CD4-positive, CD25-positive, alpha-beta regulatory T cell (primary cell): ENCODE measurements at places on chromosomes 4 and X. TPM values are rescaled to one million over a fixed set of nuclear protein-coding genes. Genes with fewer than 3 reads are reported as not detected.

CENPC gene
- total RNA-seq = 90.8 TPM

DNA sequence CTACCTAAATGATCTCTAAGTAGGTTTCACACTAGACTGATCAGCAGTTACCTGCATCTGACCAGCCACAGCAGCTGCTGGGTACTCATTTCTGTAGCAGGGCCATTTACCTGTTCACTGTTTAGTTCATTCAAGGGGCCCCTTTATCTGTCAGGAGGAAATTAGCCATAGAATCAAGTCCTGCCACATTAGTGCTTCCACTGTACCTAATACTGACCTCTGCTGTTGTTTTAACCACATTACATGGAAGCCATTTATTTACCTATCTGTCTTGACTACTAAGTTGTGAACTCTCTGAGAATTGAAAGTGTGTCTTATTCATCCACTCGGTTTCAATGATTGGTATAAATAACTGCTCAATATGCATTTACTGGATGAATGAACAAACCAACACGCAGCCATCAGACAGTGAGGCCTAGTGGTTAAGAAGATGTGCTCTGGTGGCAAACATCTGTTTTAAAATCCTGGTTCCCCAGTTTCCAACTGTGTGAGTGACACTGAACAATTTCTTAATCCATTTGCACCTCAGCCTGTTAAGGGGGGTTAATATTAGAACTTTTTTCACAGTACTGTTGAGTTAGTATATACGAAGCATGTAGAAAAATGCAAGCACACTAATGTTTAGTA, 30.0 kb upstream of the ANXA5 start:
- peak; percentile 56 for DNase-seq

GRCh38 chr4:120688791-120689190, 233.7 kb downstream of the PRDM5 start:
- no peak for DNase-seq

DNA sequence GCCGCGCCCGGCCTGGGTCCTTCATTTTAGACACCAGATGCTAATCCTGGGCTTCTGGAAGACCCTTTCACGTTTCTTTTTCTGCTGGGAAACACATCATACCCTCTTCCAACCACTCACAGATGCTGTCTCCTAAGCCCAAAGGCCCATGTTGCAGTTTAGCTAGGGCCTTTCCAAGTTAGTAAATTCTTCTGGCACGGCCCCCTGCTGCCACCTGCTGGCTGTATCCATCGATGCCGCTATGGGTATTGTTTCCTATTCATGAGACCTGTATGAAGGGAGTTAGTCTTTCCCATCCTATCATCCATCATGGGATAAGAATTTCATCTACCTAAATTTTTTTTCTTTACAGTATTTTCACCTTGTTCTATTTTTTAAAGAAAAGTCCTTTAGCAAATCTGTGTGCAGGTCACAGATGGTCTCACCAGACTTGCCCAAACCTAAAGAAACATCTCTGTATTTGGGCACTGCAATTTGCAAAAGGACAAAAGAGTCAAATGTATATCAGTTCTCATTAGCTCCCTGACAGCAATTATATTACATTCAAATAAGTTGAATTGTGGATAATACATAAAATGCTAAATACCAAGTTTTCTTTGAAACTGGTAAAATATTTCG, 37.8 kb upstream of the SLC9A7 start:
- DNase-seq = peak; percentile 72

DNA sequence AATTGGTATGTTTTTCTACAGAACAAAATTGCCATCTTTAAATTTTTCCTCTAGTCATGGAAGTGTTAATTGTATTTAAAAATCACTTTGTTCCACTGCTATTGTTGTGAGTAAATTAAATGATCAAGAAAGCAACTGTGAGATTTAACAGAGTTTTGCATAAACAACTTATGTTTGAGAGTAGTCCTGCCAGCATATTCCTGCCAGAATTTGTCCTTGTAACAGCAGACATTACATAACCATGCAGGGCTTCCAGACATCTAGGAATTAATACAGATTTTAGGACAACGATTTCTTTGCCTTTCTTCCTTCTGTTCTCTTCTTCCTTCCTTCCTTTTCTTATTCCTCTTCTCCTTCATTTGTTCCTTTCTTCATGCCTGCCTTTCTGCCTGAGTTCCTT, 125.5 kb downstream of the HTR2C start:
- no peak for DNase-seq

RAB33A gene
- 7.9 TPM for total RNA-seq

ITGB1BP2 gene
- 1.4 TPM for total RNA-seq

GRIA3 gene
- not detected for total RNA-seq

GRCh38 chrX:24025741-24026403, 1.1 kb downstream of the KLHL15 start:
- no peak for DNase-seq

AP1AR gene
- 10.9 TPM for total RNA-seq

FAM156A gene
- 20.0 TPM for total RNA-seq

DNA sequence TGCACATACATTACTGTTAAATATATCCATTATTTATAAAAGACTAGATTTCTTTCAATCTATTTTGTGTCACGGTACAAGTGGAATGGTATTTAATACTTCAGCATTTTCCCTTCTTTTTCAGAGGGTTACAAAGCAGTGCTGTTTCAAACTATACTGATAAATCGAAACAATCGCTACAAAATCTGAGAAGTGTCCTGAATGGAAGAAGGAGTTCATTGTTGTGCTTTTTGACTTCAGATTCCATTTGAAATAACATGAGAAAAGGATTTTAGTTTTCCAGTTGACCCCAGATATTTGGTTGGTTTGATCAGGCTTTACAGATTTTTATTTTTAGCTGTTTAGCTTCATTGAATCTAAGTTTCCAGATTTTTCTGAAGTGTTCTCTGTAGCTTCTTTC, 292.1 kb upstream of the ANKRD50 start:
- DNase-seq = no peak

- DNase-seq = no peak
Measured at GRCh38 chr4:74754218-74754617, 40.1 kb downstream of the BTC start.

MAGEC3 gene
- total RNA-seq = not detected

PTPN13 gene
- 4.6 TPM for total RNA-seq

CNKSR2 gene
- 14.7 TPM for total RNA-seq

CT45A1 gene
- not detected for total RNA-seq

DNA sequence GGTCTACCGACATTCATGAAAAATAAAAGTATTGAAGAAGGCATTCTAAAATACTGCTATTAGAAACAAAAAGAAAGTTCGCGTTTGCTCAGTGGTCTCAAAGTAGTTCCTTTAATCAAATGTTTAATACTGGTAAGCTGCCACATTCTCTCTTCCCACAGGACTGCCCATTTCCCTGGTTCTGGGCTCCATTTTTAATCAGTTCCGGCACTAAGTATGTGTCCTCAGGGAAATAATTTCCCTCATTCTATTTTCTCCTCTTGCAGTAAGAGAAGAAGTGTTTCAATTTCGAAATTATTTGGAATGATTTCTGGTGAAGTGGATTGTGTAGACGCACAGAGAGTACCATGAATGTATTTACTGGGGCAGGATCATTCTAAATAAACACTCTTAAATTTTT, 17.5 kb downstream of the VCX3A start:
- DNase-seq = no peak

CT47B1 gene
- not detected for total RNA-seq

GRCh38 chr4:158079661-158080060, 93.2 kb downstream of the GASK1B start:
- DNase-seq = no peak

- no peak for DNase-seq
Measured at GRCh38 chr4:115219315-115219860, 106.0 kb upstream of the NDST4 start.

DNA sequence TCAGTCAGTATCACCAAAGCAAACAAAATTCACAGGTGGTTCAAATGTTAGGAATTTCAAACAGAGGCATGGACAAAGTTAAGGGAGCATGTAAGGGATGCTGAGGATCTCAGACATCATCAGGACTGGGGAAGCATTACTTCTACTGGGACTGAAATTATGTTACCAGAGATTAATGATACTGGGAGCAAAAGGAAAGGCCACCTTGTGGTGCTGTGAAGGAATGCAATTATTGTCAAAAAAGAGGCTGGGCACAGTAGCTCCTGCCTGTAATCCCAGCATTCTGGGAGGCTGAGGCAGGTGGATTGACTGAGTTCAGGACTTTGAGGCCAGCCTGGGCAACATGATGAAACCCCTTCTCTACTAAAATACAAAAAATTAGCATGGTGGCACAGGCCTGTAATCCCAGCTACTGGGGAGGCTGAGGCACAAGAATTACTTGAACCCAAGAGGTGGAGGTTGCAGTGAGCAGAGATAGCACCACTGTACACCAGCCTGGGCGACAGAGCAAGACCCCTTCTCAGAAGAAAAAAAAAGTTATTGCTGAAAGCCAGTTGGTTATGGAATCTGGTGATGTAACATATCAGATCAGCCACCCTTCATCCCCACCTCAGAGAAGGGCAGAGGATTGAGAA, 954.3 kb downstream of the PCDH7 start:
- DNase-seq = no peak

DNA sequence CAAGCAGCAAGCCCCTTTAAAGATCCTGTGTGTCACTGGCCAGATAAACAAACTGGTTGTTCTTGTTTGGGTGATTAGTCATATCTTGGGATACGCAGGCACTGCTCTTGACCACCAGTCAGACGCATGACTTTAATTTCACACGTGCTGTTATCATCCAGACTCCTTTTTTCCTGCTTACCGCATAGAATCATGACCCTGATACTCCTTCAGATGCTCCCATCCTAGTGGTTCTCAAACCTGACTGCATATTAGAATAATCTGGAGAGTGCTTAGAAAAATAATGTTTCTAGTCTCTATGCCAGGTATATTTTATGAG, 78.8 kb downstream of the CLDN22 start:
- DNase-seq = no peak

NAP1L2 gene
- 11.4 TPM for total RNA-seq

DNA sequence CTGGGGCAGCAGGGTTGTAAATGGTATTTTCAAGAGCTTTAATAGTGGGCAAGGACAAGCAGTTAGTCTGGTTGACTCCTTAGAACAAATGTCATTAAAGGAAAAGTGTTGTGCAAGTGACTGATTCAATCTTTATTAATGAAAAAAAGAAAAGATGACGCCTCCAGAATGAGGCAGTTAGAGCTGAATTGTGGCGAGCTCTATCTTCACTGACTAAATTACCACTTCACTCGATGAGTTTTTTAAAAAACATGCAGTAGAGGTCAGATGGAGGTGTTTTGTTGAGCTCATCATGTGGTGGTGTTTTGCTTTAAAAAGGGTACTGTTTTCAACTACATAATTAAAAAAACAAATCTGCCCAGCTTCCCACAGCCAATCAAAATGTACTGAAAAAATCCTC, 28.1 kb upstream of the TENM3 start:
- DNase-seq = no peak

DNA sequence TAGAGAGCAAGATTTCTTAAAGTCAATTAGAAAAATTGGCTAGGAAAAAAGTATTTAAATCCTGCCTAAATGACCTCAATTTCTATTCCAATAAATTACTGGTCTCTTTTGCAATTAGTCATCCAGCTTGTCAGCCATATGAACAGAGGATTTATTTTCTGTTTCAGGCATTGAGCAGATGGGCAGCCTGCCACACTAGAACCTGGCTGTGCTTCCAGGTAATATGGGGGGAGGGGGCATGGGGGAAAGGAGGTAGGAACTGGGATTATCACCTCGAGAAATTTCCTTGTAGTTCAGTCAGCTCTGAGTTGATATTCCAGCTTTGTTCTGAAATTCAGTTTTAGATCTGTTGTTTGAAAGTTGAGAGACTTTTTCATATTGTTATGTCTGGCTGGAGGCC, 206.3 kb upstream of the LCORL start:
- DNase-seq = no peak

SORBS2 gene
- 0.07 TPM for total RNA-seq

DNA sequence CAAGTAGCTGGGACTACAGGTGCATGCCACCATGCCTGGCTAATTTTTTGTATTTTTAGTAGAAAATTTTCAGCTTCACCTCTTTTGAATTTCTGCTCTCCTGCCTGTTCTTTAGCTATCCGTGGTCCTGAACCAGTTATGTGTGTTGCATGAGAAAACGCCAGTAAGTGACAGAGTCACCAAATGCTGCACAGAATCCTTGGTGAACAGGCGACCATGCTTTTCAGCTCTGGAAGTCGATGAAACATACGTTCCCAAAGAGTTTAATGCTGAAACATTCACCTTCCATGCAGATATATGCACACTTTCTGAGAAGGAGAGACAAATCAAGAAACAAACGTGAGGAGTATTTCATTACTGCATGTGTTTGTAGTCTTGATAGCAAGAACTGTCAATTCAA, 13.9 kb downstream of the ALB start:
- DNase-seq = no peak

FGF5 gene
- total RNA-seq = not detected

TRPC3 gene
- total RNA-seq = 0.52 TPM

DNA sequence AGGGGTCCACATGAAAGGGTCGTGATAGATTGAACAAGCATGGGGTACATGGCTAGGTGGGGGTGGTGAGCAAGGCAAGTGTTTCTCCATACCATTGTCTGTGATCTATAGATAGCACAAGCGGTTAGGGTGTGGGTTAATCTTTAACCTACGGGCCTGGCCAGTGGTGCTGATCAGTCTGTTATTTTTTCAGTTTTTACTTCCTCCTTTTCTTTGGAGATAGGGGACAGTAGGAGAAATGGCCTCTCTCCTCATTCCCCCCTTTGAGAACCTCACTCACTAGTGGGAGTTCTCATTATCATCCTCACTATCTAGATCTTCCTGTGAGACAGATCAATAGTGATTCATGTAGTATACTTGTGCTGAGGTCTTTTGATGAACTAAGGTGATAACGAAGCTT, 16.2 kb upstream of the GPKOW start:
- no peak for DNase-seq

GRCh38 chr4:181427076-181427475, 816.1 kb upstream of the TENM3 start:
- no peak for DNase-seq

LUZP4 gene
- not detected for total RNA-seq

ZNF157 gene
- total RNA-seq = 0.17 TPM
